ENCODE measurements at places on chromosomes 3 and 15.

DNA sequence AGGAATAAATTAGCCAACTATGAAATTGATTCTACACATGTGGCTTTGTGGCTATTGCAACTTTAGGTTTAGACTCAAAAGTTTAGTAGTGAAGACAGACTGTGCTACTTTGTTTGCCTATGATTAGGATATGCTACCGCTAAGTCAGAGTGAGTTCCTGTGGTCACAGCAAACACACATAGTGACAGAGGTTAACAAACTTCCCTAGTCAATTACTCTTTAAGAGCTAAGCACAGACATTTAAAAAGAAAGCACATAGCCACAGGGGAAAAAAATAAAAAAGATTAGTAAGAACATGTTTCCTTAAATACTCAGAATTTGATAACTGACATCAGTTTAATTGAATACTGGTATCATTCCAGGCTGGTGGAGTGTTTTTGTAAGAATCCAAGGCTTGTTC is 207.1 kb downstream of the GBE1 start:
- no peak for DNase-seq

DNA sequence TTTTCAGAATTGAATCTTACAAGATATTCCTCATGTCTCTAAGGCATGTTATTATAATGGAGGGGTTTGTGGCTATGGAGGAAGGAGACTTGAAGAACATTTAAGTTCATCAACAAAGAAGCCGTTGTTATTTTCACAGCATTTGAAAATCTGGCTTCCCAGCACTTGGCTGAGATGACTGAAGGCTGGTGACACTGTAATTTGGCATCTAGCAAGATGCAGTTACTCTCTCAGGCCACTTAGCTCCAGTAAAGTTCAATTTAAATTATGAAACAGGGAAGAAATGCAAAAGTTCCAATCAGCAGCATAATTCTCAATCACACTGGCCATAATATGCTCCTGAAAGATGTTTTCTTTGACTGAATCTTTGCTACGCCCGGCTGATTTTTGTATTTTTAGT is 139.4 kb upstream of the NUDT16 start:
- DNase-seq = no peak

GRCh38 chr15:85091990-85092389 is 110.3 kb downstream of the PDE8A start:
- no peak for DNase-seq

DNA sequence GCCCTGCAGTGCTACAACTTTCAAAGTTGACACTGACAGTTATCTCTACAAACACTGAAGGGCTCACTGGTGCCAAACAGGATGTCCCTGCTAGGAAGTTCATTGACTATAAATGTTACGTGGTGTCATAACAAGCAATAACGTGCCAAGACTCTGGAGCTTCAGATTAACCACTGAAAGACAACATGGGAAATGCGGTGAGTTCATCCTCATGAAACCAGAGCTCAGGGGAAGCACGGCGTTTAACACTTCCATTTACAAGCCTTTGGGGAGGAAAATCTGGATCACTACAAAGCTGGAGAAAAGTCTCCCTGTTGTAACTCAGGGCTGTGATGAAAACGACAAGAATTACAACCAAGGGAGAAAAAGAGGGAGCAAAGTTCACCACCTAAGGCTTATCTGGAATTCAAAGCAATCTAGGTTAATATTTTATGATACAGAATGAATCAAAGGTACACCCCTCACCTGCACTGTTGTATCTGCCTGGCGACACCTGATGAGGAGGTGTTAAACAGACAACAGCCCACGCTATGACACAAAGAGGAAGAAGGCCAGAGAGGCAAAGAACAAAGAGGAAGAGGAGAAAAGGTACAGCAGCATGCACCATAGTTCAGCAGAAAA is 27.0 kb downstream of the SHQ1 start:
- DNase-seq = no peak

DNA sequence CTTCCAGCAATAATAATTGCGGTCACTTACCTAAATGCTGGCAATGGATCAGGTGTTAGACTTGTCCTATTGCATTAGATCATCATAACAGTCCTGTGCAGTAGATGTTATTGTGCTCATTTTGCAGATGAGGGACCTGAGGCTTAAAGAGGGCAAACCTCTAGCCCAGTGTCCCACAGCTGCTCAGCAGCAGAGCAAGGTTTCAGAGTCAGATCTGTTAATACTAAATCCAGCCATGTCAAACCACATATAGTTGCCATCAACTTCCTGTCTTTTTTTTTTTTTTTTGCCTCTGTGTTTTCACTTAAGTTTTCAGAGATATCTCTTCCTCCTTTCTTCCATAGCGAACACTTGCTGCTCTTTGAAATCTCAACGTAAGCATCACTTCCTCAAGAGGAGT is 12.1 kb downstream of the FEZF2 start:
- DNase-seq = no peak

GRCh38 chr3:89216016-89216739 is 108.8 kb downstream of the EPHA3 start:
- no peak for DNase-seq

DNA sequence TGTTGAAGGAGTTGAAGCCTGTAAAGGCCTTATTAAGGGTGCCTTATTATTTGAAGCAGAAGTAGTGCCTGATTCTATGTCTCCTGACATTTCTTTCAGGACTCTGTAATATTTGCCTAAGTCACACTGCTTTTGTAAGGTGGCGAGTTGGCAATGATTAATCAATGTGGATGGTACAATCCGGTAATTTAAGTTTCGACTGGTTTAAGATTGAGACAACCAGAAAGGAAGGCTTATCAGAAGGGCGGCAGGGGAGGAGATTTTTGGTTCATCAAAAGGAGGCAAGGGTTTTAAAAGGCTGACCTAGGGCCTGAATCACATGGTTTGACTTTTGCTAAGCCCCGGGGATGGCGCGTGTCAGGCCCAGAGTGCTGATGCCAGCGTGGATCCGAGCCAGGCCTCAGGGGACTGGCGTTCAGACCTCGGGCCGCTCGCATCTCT is 830 bp upstream of the RNF13 start:
- DNase-seq = no peak

DNA sequence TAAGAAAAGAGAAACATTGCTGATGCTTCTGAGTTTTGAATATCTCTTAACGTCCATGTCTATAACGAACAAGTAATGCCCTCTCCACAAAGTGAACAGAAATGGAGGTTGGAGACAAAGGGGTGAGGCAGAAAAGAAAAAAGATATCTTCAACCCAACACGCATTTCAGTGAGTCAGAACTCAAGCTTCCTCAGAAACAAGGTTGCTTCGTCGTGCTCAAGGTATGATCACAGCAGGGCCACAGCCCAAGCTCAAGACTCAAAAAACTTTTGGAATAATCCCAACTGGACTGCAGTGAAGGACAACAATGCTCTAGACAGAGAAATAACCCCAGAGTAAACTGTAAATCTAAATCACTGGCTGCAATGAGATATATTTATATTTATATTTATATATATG is 18.9 kb downstream of the WNT5A start:
- DNase-seq = no peak

DNA sequence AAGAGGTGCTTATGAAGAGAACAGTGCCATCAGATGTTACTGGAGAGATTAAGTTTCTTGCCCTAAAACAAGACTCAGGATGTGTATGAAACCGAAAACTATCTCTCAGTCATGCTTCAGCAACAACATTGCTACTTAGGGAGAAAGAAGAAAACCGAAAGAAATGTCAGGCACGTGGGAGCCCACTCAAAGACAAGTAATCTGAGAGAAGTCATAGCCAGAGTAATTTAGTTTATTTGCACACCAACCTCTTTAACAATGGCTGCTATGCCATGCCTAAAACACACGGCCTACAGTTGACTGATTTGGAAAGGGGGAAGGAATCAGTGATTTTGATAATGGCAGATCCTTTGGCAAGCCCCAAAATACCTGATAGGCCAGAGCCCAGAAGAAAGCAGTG is 162.9 kb downstream of the TIGIT start:
- no peak for DNase-seq

Measured in neural crest cell (in vitro differentiated cells).